Effector memory CD8-positive, alpha-beta T cell (primary cell): ENCODE measurements at places on chromosomes 11 and 22.
A peak's percentile ranks its signal among the peaks of the same experiment; 100 is the strongest.

- no peak for DNase-seq
Measured at GRCh38 chr11:12473381-12473780, 96.0 kb downstream of the PARVA start.

- no peak for DNase-seq
Measured at GRCh38 chr22:19385221-19385906, 46.2 kb downstream of the HIRA start.

DNA sequence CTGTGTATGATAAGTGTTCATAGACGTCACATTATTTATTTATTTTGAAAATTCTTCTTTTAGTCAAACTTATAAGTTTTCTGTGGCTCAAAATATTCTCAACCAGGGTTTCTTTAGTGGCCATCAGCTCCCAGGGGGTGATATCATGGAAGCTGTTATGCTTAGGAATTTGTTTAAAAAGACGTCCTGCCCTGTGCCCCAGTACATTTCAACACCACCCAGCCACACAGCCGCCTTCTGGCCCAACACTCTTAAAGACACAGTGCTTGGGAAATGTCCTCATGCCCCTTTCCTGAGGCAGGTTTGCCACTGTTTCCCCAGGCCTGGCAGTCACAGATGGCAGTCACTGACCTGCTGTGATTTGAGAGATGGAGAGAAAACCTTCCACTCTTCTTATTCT, 19.9 kb downstream of the TSKU start:
- no peak for DNase-seq

- no peak for DNase-seq
Measured at GRCh38 chr22:25888399-25889054, 146.5 kb downstream of the MYO18B start.

DNA sequence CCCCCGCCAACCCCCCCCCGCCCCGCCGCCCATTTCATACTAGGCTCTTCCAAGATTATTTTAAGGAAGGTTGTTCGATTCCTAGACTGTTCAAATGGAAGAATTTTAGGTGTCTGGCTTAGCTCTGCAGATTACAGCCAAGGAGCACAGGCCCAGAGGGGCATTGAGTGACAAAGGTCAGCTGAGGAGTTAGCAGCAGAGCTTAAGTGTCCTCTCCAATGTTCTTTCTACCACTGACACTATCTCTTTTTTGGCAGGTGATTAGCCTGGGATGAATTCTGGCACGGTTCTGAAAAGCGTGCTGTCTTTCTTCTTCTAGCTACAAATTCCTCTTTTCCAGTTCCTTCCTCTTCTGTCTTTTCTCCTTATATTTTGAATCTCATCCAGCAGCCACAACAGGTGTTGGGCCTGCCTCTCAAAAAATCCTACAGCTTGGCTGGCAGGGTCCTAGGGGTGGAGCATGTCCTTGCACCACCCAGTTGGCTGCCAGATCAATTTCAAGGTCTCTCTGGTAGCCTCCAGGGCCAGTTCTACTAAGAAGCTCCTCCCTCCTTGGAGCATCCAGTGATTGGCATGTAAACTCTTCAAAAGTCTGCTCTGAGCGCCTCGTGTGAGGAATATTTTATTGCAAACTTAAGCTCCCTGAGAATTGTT, 23.0 kb downstream of the KCNE3 start:
- DNase-seq = no peak

DNA sequence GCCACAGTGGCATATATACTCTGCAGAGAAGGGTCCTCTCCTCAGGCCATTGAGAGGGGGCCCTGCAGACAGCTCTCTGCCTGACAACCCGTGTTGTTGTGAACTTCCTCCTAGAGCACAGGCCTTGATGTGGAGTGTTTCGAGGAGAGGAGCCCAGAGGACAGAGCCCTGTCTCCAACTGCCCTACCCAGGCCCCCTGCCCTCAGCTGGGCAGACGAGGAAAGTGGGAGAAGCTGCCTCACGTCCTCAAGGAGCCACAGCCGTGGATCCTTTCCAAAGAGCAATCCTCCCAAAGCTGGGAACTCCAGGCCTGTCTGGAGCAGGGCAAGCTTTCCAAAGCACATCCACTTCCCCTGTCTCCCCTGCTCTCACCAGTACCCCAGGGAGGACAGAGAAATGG, 10.7 kb downstream of the LMO1 start:
- no peak for DNase-seq

DNA sequence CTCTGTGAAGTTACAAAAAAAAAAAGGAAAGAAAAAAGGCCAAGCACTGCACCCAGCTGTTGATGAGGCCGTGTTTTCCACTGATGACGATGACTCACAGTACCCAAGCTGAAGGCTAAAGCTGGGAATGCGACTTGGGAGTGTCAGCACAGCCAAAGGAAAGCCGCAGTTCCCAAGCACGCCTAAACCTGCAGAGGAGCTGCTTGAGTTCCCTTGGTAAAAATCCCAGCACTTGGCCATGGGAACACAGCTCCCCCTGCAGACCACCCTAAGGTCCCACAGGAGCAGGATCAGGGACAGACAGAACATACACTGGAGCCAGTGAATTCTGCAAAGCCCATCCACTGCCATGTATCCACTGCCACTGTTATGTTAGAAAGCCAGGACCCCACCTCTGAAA, 39.9 kb downstream of the SERGEF start:
- DNase-seq = no peak

- no peak for DNase-seq
Measured at GRCh38 chr11:122165607-122166371, 49.8 kb upstream of the BLID start.

GRCh38 chr11:60336767-60337391, 9.8 kb downstream of the MS4A6E start:
- no peak for DNase-seq

DNA sequence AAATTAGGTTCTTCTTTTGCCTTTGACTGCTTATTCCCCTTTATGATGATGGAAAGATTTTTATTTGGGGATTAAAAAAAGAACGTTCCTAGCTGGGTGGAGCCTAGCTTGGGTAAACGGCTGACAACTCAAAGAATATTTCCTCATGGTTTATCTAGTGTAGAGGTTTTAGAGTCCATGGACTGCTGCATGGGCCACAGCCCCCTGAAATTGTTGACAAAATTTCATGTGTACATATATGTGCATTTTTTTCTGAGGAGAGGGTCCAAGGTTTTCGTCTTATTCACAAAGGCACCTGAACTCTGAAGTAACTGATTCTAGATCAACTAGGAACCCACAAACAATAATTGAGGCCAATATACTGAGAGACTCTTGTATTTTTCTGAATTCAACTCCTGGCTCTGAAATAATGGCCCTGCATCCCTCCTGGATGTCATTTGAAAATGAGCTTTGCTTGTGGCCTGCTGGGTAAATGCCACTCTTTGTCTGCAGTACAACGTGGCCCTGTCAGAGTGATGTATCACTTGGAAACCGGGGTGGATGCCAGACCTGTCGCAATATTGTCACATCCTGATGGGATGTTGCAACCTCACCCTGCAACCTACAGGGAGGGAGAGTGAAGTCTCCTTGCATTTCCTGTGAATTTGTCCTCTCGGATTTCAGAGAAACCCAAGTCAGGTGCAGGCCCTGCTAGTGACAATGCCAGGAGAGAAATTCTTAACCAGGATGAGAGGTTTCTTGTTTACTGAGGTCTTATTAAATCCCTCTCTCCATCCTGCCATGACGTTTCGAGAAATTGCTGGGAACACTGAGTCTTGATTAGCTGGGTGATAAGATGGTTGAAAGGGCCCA, 33.8 kb downstream of the EHF start:
- no peak for DNase-seq

- DNase-seq = peak; percentile 44
Measured at GRCh38 chr11:67646535-67647336, 3.8 kb downstream of the ACY3 start.

- no peak for DNase-seq
Measured at GRCh38 chr11:122659676-122660554, 4.4 kb downstream of the UBASH3B start.

GRCh38 chr11:709109-709997, 3.3 kb downstream of the EPS8L2 start:
- DNase-seq = no peak

DNA sequence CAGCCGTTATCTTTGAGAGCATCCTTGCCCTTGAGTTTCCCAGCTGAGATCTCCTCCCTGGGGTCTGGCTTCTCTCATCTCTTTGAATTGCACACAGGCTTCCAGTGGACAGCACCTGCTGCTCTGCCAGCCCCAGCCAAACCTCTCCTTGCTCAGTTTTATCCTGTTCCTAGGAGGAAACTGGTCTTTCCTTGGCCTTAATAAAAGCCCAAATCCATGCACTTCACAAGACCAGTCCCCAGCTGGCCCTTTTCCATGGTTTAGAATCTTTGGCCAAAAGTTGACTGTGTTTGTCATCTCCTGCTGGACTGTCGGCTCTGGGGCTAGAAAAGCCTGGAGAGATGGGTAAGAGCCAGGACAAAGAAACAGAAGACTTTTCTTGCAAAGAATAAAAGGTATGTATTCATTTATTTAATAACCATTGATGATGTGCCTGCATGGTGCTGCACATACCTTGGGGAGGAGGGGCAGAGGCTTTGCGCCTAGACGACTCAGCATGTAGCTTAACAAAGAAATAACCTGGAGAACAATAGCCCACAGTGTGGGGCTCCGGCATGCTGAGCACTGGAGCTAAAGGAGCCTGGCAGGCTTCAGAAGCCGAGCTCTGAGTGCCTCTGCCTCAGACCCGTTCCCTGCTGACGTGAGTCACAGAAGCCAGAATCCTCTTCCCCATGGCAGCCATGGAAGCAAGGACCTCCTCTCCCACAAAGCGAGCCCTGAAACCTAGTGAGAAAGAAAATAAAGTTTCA, 319.3 kb upstream of the B3GAT1 start:
- no peak for DNase-seq

DNA sequence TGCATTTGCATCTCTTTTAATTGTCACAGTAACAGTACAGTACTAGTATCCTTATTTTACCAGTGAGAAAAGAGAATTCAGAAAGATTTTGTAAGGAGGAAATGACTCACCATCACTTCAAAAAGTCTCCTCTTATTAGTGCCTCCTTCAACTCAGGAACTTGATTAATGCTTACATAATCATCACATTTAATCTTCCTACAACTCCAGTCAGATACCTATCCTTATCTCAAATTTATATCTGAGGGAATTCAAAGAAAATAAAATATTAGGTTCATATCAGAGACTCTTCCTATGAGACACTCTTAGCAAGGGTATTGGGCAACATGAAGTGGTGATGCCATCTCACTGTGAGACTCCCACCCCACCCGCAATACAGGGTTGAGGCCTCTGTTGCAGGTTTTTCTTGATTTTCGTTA, 26.1 kb upstream of the CTSC start:
- no peak for DNase-seq

DNA sequence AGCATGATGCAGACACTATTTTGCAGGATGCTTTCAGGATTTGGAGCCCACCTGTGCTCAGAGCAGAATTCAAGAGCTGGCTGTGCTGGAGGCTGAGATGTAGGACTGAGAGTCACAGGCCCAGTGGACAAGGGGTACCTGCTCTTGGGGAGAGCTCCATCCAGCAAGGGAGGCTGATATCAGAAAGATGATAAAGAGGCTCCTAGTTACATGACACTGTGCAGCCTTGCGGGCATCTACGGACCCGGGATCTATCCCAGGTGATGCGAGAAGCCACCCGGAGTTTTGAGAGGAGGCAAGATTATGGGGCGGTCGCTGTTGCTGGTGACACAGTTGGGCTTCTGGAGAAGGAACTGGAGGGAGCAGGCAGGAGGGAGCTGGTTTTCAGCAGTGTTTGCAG, 579.0 kb downstream of the TBC1D22A start:
- DNase-seq = no peak

- no peak for DNase-seq
Measured at GRCh38 chr11:132410383-132410782, 1040.0 kb downstream of the NTM start.

- no peak for DNase-seq
Measured at GRCh38 chr11:11513422-11513821, 108.4 kb downstream of the GALNT18 start.

DNA sequence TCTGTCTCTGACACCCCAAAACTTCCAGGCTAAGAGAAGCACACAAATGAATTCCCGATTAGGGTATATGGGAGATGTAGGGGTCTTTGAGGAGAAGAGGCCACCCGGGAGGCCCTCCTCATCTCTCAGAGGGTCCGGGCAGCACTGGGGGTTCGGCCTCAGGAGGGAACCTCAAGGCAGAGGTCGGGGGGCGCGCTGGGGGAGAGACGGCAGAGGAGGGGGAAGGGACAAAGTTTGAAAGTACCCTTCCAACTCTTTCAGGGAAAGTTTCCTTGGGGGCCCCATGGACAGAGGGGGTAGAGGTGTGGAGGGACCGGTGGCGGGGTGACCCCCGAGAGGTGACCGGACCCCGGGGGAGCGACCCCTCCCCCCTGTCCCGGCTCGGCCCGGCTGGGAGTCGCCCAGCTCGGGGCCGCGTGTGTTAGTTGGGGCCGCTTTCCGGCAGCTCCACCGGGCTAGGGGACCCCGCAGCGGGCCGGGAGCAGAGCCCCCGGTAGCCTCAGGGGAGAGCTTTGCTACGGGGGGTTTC, 3.3 kb upstream of the GCAT start:
- no peak for DNase-seq

DNA sequence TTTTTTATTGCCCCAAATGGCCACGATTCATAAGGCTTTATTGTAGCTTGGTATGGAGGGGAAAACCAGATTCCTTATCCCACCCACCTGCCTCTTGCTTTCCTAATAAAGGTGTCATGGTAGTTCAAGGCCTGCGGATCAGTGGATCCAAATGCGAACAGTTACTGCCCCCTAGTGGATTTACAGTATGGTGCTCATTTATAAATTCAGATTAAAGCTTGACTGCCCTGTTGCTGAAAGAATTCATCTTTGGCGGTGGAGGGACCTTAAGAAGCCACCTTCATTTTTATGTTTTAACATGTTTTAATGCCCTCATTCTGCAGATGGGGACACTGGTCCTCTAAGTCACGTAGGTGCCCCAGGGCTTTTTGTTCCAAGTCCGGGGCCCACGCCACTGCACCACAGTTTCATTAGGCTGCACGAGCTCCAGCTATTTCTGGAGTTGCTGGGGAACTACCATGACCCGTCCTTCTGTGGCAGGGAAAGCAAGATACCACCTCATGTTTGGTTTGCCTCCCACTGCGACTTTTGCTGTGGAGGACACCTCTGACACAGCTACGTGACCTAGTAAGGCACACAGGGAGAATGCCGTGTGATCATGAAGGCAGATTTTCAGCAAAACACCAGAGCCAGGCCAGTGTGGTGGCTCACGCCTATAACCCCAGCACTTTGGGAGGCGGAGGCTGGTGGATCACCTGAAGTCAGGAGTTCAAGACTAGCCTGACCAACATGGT, 15.6 kb upstream of the INCENP start:
- DNase-seq = peak; percentile 33

GRCh38 chr11:8544807-8545206, 49.2 kb downstream of the STK33 start:
- no peak for DNase-seq

DNA sequence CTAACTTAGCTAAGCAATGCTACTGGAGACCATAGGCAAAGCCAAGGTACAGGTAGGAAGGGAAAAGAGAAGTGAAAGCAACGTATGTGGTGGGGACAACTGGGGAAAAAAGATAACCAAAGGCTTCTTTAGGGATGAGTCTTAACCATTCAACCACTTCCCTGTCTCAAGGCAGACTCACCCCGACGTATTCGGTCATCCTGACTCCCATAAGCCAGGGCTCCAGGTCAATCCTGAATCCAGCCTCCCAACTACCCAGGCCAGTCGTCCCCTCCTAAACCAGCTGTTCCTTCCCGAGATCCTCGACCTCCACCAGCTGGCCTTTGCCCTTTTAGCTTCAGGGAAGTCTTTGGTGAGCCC, 330 bp downstream of the ACP2 start:
- no peak for DNase-seq

- DNase-seq = no peak
Measured at GRCh38 chr22:24066865-24067264, 55.8 kb downstream of the CABIN1 start.

- DNase-seq = no peak
Measured at GRCh38 chr11:20644360-20644759, 25.0 kb upstream of the NELL1 start.
